ENCODE measurements at places on chromosomes 5 and 9.
A peak's percentile ranks its signal among the peaks of the same experiment; 100 is the strongest.

DNA sequence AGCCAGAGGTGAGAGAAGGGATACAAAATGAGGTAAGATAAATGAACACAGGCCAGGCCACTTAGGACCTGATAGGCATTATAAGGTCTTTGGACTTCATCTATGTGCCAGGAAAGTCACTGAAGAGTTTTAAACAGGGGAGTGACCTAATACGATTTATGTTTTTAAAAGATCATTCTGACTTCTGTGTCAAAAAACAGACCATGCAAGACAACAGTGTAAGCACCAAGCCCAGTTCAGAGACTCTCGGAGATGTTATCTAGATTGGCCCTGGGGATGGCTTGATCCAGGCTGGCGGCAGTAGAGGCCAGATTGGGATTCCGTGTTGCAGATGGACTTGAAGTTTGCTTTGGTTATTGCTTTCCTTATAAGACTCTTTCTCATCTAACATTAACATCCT is 43.0 kb upstream of the DPYSL3 start:
- no peak for ATAC-seq

DNA sequence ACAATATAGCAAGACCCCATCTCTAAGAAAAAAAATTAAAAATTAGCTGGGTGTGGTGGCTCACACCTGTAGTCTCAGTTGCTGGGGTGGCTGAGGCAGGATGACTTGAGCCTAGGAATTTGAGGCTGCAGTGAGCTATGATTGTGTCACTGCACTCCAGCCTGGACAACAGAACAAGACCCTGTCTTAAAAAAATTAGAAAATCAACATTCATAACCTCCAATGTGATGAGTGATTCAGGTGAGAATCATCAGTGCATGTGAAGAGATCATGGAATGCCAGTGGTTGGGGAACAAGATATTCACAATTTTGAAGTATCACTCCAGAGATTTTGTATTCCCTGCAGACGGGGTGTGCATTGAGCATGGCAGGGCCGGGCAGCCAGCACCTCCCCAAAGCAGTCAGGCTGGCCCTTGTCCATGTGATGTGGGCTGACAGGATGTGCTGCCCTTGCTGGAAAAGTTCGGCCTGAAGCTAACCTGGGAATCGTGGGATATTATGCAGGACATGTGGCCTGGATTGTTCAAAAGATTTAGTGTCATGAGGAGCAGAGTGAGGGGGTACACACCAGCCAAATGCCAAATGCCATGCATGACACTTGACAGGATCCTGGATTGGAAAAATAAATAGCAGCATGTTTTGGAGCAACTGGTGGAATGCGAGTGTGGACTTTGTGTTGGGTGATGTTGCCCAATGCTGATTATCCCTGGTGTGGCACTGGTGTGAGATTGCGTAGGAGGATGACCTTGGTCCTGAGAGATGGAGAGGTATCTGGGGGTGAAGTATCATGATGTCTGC is 189.0 kb downstream of the RGS3 start:
- ATAC-seq, result no peak

- no peak for ATAC-seq
Measured at GRCh38 chr9:110620726-110621125, 41.2 kb upstream of the SVEP1 start.

- no peak for ATAC-seq
Measured at GRCh38 chr5:75362474-75362975, 25.5 kb downstream of the HMGCR start.

DNA sequence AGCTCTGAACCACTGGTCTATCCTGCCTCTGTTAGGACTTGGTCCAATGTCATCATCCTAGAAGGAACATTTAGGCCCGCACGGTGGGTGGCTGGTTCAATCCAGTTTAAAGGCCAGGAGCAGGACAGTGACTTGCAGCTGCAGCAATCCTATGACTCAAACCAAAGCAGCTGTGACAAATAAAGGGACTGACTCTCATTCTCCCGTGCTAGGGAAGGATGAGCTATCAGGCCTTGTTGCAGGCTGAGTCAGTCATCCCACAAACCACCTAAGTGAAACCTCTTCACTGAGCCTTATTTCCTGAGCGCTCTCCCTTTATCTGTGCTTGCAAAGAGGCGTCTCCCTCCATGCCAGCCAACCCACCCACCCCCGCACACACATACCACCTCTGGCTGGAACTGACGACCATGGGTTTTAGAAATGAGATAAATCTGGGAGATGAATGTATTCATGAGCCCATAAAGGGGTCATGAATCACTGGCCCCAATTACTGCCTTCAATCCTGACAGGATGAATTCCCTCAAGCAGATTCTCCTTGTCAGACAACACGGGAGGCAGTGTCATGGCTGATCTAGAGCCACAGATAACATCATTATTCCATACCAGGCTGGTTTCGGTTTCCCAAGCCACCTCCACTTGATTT is 93.4 kb downstream of the KCNIP1 start:
- ATAC-seq, result no peak

GRCh38 chr5:172679628-172680212 is 38.7 kb downstream of the NEURL1B start:
- no peak for ATAC-seq

DNA sequence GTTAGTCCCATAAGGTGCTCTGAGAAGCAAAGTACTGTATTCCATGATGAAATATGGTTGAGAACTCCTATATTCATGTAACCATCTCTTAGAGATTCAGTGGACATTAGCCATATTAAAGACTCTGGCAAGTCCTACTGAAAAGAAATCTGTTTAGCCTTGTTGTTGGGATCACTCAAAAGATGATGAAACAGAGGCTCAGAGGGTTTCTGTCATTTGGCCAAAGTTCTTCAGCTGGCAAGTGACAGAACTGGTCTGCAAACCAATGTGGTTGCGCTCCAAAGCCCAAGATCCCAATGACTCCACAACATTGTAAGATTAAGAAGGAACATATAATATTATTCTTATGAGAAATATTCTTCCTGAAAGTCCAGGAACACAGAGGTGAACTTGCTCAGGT is 462.9 kb downstream of the ACTL7B start:
- ATAC-seq, result no peak

DNA sequence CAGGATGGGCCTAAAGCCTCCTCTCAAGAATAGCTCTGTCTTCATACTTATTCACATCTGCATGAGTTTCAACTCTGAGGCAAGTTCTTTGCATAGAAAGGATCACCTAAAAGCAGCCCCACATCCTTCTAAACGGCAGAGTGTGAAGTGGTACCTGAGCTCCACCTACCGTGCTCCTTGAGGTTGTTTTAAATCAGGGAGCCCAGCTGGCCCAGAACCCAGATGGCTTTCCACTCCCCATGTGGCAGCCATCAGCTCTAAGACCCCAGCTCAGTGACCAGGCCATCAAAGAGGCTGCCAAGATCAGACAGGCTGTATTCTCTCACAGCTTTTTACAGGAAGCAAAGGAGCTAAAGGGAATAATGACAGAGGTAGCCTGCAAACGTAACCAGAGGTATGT is 299.3 kb downstream of the RASEF start:
- no peak for ATAC-seq

DNA sequence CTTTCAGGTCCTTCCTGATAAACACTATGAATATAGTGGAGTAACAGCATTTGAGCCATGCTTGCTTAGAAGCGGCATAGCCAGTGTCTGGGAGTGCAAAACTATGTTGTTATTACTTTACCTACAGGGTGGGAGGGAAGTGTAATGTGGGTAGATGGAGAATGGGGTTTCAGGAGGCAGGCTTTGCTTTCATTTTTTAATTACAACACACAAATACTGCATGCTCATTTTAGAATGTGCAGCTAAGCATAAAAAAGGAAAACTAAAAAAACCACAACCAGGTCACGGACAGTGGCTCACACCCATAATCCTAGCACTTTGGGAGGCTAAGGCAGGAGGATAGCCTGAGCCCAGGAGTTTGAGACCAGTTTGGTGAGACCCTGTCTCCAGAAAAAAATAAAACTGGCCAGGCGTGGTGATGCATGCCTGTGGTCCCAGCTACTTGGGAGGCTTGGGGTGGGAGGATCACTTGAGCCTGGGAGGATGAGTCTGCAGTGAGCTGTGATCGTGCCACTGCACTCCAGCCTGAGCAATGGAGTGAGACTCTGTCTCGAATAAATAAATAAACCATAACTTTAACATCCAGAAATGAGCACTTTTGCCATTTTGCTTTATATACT is 20.2 kb downstream of the HAVCR1 start:
- ATAC-seq, result no peak

DNA sequence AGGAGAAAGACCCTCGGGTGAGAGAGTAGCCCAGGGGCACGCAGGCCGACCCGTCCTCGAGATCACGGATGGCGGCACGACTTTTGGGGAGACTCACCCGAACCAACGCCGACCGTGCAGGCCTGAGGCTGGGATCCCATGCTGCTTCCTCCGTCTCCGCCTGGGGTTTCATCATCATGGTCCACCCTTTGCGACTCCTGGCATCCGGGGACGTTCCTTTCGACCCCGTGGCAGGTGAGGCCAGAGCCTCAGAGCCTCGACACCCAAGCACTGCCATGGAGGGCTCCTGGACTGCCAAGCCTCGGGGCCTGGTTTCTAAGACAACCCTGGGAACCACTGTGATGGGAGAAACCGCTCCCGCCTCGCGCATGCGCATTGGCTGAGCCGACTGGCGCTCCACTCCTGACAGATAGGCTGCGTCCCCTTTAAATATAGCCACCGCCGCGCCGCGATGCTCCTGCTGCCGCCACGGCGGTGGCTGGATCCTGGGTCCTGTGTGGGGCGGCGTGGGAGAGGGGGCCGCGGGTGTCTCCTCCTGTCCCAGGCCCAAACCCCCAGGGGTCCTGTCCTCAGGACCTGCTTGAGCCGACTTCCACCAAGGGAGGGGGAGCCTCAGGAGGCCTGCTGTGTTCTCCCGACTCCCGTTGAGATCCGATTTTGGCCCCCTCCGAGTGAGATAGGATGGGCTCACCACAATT is 481.6 kb downstream of the SPATA31A7 start:
- no peak for ATAC-seq

GRCh38 chr9:135252980-135253304 is 165.5 kb downstream of the OLFM1 start:
- ATAC-seq, result no peak

GRCh38 chr5:35186749-35187148 is 43.5 kb downstream of the PRLR start:
- no peak for ATAC-seq

GRCh38 chr9:87766697-87767096 is 40.8 kb downstream of the CTSL start:
- no peak for ATAC-seq

- peak; percentile 15 for ATAC-seq
Measured at GRCh38 chr5:176894298-176894697, 4.8 kb downstream of the HK3 start.

GRCh38 chr9:125284855-125285254 is 23.2 kb downstream of the GAPVD1 start:
- ATAC-seq, result no peak

- no peak for ATAC-seq
Measured at GRCh38 chr5:5264727-5265126, 124.6 kb downstream of the ADAMTS16 start.

DNA sequence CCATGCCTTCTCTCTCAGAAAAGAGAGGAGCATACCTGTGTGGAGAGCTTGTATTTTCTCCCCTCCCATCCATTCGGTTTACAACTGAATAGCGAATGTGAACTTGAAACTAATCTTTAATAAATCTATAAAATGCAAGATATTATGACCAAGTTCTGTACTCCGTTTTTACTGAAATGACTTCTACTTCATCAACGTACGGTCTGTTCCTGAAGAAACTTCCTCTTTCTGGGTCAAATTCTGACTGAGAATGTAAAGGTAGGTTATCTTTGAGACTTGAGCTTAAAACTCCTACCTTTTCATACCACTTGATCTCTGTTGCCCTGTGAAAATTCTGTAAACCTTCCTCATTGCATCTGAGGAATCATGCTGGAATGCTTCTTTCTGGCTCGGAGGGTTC is 4.2 kb upstream of the CTNNAL1 start:
- peak; percentile 60 for ATAC-seq

DNA sequence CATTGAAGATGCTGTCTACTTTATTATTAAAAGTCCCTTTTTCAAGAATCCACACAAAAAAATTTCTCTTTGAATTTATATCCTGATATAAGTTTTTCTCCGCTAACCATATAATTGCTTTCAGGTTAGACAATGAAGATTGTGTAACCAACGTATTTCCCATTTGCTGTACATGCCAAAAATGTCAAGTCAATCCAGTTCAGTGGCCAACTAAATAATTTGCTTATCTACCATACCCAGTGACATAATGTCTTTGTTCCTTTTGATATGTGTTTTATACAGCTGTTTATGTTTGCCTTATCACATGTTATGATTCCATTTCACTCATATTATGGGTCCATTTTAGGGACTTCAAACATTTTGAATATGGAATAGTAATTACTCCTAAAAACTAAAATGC is 349.9 kb downstream of the EFNA5 start:
- no peak for ATAC-seq

DNA sequence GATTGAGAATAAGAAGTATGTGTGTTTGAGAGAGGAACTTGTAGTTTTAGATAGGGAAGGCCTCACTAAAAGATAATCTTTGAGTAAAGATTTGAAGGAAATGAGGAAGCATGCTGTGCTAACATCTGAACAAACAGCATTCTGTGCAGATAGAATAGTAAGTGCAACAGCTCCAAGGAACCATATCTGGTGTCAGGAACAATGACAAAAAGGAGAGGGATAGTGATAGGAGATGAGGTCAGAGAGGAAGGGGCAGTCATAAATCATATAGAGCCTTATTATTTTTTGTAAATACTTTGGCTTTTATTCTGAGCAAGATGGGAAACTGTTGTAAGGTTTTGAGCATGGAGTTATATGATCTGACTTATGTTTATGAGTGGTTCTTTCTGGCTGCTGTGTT is 3.8 kb downstream of the MRPL22 start:
- ATAC-seq, result no peak

GRCh38 chr9:68995776-68996175 is 18.1 kb downstream of the PRKACG start:
- ATAC-seq, result no peak

GRCh38 chr9:72415163-72415562 is 50.2 kb upstream of the ZFAND5 start:
- no peak for ATAC-seq

DNA sequence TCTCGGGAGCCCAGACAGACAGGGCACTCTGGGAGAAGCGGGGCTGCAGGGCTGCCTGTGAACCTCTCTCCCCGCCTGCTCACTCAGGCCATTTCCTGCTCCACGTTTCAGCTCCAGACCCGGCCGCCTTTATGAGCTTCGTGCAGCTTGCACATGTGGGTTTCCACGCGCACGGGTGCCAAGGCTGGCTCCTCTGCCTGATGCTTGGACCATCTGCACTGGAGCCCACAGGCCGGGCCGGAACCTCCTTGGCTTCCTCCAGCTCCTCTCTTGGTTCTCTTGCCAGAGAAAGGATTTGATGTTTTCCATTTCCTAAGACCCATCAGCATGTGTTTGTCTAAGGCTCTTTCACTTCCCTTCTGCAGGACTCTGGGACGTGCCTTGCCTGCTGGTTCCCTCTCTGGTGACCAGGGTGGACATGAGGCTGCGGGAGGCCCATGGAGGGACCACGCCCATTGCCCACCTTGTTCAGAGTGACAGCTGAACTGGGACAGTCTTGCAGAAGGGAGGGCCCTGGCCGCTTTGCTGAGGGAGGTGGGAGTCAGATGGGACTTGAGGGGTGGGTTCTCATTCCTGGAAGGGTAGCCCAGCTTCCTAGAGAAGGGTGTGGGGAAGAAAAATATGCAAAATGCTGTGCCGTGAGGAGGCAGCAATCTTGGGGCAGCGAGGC is 23.3 kb upstream of the COL5A1 start:
- no peak for ATAC-seq

All from stimulated activated memory B cell treated with anti-CD40 and anti-IgM and Interleukin-4, amounts not matched to agents 10 μg/mL and 1 μg/mL and 100 μg/mL, for 72 hours (primary cell).